Activated CD4-positive, alpha-beta T cell treated with anti-CD3 and anti-CD28 coated beads, Interleukin-2, amount 10 ng/mL, durations not matched to agents 7 days and 5 days (primary cell): ENCODE measurements at places on chromosomes 11 and 22. TPM values are rescaled to one million over a fixed set of nuclear protein-coding genes. Genes with fewer than 3 reads are reported as not detected.

- H3K27me3 ChIP-seq: peaks cover 9% of the 10 kb centered on the region
- no peak overlapping the region for H3K4me3 ChIP-seq
- H3K36me3 ChIP-seq: no peaks in the 10 kb centered on the region
- DNase-seq: no peak
- H3K27ac ChIP-seq: no peak overlapping the region
Observed at GRCh38 chr11:69328231-69328630, 34.3 kb downstream of the MYEOV start.

DNA sequence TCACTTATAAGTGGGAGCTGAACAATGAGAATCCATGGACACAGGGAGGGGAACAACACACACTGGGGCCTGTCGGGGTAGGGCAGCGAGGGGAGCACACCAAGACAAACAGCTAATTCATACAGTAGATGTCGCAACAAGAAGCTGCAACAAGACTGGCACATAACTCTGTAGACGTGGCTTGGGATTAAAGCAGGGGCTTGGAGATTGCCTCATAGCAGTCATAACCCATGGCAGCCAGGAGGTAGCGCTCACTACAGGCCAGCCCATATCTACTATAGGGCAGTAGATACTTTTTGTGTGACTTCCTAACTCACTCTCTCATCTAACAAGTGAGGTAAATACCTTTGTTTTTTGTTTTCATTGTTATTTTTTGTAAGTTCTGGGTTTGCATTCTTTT is 1.7 kb upstream of the OR9G4 start:
- H3K27ac ChIP-seq: no peak overlapping the region
- no peaks in the 10 kb centered on the region for H3K27me3 ChIP-seq
- H3K4me3 ChIP-seq: no peak overlapping the region
- no peaks in the 10 kb centered on the region for H3K4me1 ChIP-seq
- no peak for DNase-seq

DNA sequence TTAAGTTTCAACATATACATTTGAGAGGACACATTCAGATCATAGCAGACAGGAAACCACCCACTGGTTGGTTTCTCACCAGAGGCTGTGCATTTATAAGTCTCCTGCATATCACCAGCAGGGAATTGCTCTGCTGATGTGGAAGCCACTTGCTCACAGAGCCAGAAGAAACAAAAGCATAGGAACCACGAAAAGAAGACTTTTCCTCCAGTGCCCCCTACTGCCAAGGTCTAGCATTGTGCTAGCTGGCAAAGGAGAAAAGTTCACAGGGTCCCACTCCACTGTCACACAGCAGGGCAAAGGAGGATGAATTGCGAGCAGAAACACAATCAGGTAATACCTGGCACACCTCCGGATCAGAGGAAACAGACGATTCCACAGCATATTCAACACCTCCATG is 28.9 kb upstream of the ISX start:
- no peak overlapping the region for H3K4me3 ChIP-seq
- H3K4me1 ChIP-seq: no peaks in the 10 kb centered on the region
- H3K27me3 ChIP-seq: no peaks in the 10 kb centered on the region
- H3K27ac ChIP-seq: no peak overlapping the region
- DNase-seq: no peak

DNA sequence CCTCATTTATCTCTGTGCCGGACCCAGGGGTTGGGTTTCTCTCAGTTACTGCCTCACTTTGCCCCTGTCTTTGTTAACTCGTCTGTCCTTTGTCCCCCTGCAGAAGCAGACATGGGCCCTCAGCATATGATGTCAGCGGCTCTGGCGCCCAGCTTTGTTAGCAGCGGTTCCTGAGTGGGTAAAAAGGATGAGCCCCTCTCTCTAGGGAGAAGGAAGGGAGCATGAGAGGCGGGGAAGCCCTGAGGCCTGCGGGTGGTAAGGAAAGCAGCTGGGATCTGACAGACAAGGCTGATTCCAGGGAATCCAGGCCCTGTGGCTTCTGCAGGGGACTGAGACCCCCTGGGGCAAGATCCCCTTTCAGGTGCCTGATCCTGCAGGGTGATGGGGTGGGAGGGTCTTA is 51.7 kb downstream of the MCM5 start:
- no peak overlapping the region for H3K27ac ChIP-seq
- H3K27me3 ChIP-seq: no peaks in the 10 kb centered on the region
- no peak for DNase-seq
- no peak overlapping the region for H3K4me3 ChIP-seq

CDC42BPG gene
- 0.42 TPM for total RNA-seq

GRCh38 chr11:11435635-11436034 is 82.6 kb upstream of the CSNK2A3 start:
- no peaks in the 10 kb centered on the region for H3K27me3 ChIP-seq
- no peaks in the 10 kb centered on the region for H3K4me1 ChIP-seq
- H3K4me3 ChIP-seq: no peak overlapping the region
- DNase-seq: no peak

DNA sequence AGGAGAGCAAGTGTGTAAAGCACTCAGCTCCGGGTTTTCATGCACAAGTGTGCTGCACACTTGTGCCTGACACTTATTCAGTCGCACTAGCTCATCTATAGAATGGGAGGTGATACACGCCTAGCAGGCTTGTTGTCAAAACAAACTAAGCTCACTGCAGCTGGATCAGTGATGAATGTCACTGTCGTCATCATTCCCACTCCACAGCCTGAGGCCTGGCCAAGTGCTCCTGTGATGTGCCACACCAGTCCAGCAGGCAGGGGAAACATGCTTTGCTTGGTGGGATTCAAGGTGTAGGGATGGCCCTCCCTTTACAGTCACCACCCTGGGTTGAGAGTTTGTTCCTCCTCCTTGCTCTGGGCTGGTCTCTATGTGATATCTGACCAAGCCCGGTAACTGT is 6.8 kb downstream of the MPST start:
- peaks cover 2% of the 10 kb centered on the region for H3K36me3 ChIP-seq
- no peak overlapping the region for H3K4me3 ChIP-seq
- H3K27me3 ChIP-seq: no peaks in the 10 kb centered on the region
- DNase-seq: no peak

- H3K36me3 ChIP-seq: no peaks in the 10 kb centered on the region
- peaks cover 4% of the 10 kb centered on the region for H3K27me3 ChIP-seq
- DNase-seq: no peak
- no peak overlapping the region for H3K27ac ChIP-seq
- H3K4me3 ChIP-seq: no peak overlapping the region
Observed at GRCh38 chr22:19691721-19692341, 22.5 kb upstream of the SEPTIN5 start.

GRCh38 chr11:6646576-6646917 is 9.1 kb downstream of the DCHS1 start:
- H3K27ac ChIP-seq: no peak overlapping the region
- no peak overlapping the region for H3K4me3 ChIP-seq
- H3K36me3 ChIP-seq: no peaks in the 10 kb centered on the region
- no peak for DNase-seq

DNA sequence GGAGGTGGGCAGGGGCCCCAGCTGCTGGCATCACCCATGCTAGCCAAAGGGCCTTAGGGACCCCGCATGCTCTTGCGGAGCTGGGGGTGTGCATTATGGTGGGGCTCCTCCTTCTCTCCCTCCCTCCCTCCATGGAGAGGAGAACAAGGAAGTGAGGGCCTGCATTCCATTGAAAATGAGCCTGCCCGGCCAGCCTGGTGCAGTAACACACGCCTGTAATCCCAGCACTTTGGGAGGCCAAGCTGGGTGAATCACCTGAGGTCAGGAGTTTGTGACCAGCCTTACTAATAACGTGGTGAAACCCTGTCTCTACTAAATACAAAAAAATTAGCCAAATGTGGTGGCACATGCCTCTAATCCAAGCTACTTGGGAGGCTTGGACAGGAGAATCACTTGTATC is 22.4 kb downstream of the SNAP29 start:
- peaks cover 27% of the 10 kb centered on the region for H3K36me3 ChIP-seq
- H3K27ac ChIP-seq: no peak overlapping the region
- H3K27me3 ChIP-seq: no peaks in the 10 kb centered on the region
- H3K4me3 ChIP-seq: no peak overlapping the region
- no peaks in the 10 kb centered on the region for H3K4me1 ChIP-seq

ST14 gene
- not detected for total RNA-seq

KRTAP5-8 gene
- total RNA-seq: not detected

EIF4ENIF1 gene
- total RNA-seq: 41.5 TPM

BATF2 gene
- 0.10 TPM for total RNA-seq

ACR gene
- not detected for total RNA-seq

- H3K36me3 ChIP-seq: no peaks in the 10 kb centered on the region
- no peak for DNase-seq
- H3K27ac ChIP-seq: no peak overlapping the region
- H3K27me3 ChIP-seq: no peaks in the 10 kb centered on the region
- no peaks in the 10 kb centered on the region for H3K4me1 ChIP-seq
- H3K4me3 ChIP-seq: no peak overlapping the region
Observed at GRCh38 chr11:89529626-89530380, 38.6 kb upstream of the NOX4 start.

A4GALT gene
- 0.35 TPM for total RNA-seq

KCNE3 gene
- total RNA-seq: not detected

DNA sequence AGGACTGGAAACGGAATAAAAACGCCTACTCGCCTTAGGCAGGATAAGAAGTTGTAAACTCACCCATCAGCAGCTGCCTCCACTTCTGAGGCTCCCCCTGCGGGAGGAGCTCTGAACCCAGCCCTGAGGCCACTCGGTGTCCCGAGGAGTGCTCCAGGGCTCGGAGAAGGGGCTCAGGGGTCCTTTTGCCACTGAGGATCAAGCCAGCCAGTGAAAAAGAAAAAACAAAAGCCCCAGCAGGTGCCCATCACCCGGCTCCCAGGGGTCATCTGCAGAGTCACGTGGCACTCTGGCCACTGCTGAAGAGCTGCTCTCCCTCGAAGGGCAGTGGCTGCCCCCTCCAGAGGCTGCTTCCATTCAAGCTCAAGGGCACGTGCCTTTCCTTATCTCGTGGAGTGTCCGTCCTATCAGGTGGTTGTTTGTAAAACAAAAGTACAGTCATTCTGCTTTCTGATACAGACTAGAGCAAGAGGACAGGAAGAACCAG is 29.0 kb downstream of the NUP50 start:
- H3K4me1 ChIP-seq: no peaks in the 10 kb centered on the region
- no peaks in the 10 kb centered on the region for H3K27me3 ChIP-seq
- DNase-seq: no peak
- H3K36me3 ChIP-seq: peaks cover 10% of the 10 kb centered on the region
- H3K27ac ChIP-seq: no peak overlapping the region

DNA sequence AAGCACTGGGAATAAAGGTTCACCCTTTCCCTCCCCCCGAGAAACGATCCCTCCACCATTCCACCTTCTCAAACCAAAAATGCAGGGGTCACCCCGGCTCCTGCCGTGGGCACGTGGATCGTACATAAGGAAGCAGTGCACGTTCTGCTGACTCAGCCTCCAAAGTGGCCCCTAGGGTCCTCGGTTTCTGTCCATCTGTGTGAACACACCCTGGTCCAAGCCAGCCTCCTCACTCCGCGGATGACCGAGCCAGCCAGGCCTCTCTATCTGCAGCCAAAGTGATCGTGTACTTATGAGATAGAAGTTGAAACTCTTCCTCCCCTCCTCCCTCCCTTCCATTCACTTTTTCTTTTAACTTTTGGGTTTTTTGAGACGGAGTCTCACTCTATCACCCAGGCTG is 16.2 kb downstream of the C11orf24 start:
- DNase-seq: no peak
- no peaks in the 10 kb centered on the region for H3K36me3 ChIP-seq
- no peaks in the 10 kb centered on the region for H3K27me3 ChIP-seq
- H3K4me3 ChIP-seq: no peak overlapping the region
- H3K27ac ChIP-seq: no peak overlapping the region
- H3K4me1 ChIP-seq: peaks cover 3% of the 10 kb centered on the region

DNA sequence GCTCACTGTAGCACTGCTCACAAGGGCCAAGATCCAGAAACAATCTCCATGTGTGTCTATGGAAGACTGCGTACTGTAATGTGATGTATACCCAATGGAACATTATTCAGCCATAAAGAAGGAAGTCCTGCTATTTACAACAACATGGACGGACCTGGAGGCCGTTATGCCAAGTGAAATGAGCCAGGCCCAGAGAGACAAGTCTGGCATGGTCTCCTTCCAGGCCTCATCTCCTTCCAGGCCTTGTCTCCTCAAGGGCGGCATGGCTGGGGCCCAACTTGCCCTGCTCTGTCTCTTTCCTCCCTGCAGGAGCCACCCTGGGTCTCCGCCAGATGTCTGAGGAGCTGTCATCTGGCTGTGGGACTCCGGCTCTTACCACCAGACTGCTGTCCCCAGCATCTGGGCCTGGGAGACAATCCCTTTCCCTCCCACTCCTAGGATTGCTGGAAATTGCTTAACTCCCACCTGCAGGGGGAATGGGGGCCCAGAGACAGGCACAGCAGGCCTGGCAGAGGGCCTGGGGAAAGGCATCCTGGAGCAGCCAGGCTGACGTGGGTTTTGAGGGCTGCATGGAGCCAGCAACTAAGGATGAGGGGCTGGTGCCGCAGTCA is 1326.6 kb downstream of the TBC1D22A start:
- no peak overlapping the region for H3K4me3 ChIP-seq
- H3K27ac ChIP-seq: no peak overlapping the region
- no peaks in the 10 kb centered on the region for H3K36me3 ChIP-seq
- no peak for DNase-seq
- H3K27me3 ChIP-seq: peaks cover 31% of the 10 kb centered on the region

DNA sequence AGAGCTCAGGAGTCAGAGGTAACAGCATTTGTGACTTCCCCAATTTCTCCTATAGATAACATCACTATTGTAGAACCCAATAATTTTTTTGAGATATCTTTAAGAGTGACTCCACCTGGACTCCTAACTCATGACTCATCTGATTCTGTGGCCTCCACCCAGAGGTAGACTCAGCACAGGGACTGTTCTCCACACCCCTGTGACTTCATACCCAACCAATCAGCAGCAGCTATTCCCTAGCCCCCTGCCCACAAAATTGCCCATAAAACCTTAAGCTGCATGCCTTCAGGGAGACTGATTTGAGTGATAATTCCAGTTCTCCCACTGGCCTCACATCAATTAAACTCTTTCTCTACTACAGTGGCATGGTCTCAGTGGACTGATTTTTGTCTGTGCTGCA is 475.4 kb upstream of the FAT3 start:
- no peaks in the 10 kb centered on the region for H3K36me3 ChIP-seq
- H3K27me3 ChIP-seq: no peaks in the 10 kb centered on the region
- no peak overlapping the region for H3K4me3 ChIP-seq
- no peak for DNase-seq
- H3K27ac ChIP-seq: no peak overlapping the region

- no peak overlapping the region for H3K4me3 ChIP-seq
- no peaks in the 10 kb centered on the region for H3K4me1 ChIP-seq
- H3K36me3 ChIP-seq: no peaks in the 10 kb centered on the region
- peaks cover 22% of the 10 kb centered on the region for H3K27me3 ChIP-seq
- DNase-seq: no peak
- H3K27ac ChIP-seq: no peak overlapping the region
Observed at GRCh38 chr11:89493431-89493830, 2.3 kb upstream of the NOX4 start.

GRCh38 chr11:70210530-70210929 is 7.4 kb downstream of the FADD start:
- no peak overlapping the region for H3K4me3 ChIP-seq
- H3K4me1 ChIP-seq: peaks cover 28% of the 10 kb centered on the region
- no peak overlapping the region for H3K27ac ChIP-seq
- H3K36me3 ChIP-seq: peaks cover 39% of the 10 kb centered on the region
- DNase-seq: no peak
- no peaks in the 10 kb centered on the region for H3K27me3 ChIP-seq

SNX19 gene
- total RNA-seq: 43.7 TPM

- H3K36me3 ChIP-seq: no peaks in the 10 kb centered on the region
- H3K4me1 ChIP-seq: no peaks in the 10 kb centered on the region
- H3K27ac ChIP-seq: no peak overlapping the region
Observed at GRCh38 chr11:85347291-85347690, 279.9 kb downstream of the DLG2 start.

GRCh38 chr11:37727371-37727770 is 1129.3 kb upstream of the RAG2 start:
- no peaks in the 10 kb centered on the region for H3K27me3 ChIP-seq
- H3K36me3 ChIP-seq: no peaks in the 10 kb centered on the region
- no peak overlapping the region for H3K27ac ChIP-seq
- DNase-seq: no peak
- no peak overlapping the region for H3K4me3 ChIP-seq
